CD4-positive, alpha-beta T cell treated with Interleukin-2 at 100 ng/mL for 4 hours (primary cell): ENCODE measurements at places on chromosomes 11 and 22.

DNA sequence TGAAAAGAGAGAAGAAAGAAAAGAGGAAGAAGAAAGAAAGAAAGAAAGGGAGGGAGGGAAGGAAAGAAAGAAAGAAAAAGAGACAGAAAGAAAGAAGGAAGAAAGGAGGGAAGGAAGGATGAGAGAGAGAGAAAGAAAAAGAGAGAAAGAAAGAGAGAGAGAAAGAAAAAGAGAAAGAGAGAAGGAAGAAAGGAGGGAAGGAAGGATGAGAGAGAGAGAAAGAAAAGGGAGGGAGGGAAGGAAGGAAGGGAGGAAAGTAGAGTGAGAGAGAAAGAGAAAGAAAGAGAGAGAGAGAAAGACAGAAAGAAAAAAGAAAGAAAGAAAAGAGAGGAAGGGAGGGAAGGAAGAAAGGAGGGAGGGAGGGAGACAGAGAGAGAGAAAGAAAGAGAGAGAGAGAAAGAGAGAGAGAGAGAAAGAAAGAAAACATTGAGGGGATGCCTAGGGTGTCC, 11.5 kb upstream of the RAC2 start:
- no peak for DNase-seq

- no peak for DNase-seq
These were observed 8.2 kb upstream of the LRP5 start for GRCh38 chr11:68303982-68304780.

- no peak for DNase-seq
These were observed 24.9 kb downstream of the SCUBE2 start for GRCh38 chr11:9066433-9066925.

DNA sequence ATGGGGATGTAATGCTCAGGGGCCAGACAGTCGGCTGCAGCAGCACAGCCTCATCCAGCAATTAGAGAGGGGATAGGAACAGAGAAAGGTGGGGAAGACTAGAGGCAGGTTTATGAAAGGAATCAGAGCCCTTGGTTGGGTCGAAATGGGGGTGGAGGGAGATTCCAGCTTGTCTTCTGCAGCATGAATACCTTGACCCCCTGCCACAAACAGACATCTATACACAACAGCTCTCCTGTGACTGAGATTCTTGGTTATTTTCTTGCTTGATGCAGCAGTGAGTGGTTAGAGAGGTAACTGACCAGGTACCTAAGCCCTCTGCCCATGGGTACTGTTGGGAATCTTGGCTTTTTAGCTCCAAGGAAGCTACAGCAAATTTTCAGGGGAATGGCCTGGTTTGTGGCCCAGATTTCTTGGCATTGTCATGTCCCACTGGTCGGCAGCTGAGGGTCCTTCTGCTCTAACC, at the start of gene TRIM49D1:
TRIM49D1 (minus strand) TSS at position 51 of the 466 bp plus-strand sequence. CDS start 4,535 bp downstream, outside the sequence.
- DNase-seq: no peak

DNA sequence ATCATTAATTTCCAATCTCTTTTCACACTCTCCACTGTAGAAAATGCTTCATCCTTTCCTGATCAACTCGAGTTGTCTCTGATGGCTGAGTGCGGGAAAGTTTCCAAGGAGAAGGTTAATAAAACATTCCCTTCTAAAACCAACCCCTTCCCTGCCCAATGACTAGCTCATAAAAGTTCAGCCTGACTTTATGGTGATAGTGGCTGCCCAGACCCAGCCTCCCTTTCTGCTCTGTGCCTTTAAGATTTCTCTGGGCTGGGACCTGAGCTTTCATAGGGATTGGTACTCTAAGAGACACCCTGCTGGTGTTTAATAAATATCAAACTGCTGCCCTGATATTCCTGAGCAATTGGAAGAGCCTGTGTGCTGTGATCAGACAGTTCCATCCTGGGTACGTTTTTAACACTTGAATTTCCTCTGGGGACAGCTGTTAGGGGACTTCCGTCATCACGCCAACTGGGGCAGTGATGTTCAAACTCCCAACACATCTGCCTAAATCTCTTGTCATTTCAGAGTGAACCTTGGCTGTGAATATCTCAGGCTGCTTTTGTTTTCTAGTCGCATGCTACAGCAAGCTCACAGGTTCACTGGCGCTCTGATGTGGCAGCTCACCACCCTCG, 195.0 kb upstream of the KIRREL3 start:
- DNase-seq: no peak

DNA sequence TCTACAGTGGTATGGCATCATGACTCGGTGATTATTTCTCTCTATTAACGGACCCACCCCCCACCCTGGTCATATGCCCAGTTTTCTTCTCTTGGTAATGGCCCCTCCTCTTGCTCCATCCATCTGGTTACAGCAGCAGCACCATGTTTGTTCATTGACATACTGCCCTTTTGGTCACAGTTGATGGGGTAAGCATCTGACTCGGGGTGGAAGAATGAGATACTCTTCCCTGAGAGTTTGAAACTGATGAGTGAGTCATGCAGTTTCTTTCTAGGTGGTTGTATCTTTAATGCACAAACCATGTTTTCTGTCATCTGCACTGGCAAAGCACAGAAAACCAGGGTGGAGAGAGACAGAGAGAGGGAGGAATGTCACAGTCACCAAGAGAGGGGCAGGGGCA, 126.0 kb downstream of the SYN3 start:
- DNase-seq: no peak

GRCh38 chr11:76073724-76074123, 132.6 kb downstream of the WNT11 start:
- no peak for DNase-seq

DNA sequence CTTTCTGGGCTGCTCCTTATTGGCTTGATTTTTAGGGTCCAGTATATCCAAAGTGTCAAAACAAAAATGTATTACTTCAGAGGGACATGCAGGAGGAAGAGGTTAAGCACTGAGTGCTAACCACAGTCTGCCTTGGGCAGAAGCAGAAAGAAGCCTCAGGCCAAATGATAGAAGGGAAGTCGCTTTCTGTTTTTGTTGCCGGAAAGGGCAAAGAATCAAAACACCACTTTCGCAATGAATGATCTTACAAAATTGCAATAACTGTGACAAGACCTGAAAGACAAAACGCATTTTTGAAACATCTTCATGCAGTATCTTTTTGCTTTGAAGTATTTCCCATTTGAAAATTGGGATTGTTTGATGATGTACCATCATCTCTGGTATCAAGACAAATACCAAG, 70.1 kb upstream of the PICALM start:
- DNase-seq: peak; percentile 54

DNA sequence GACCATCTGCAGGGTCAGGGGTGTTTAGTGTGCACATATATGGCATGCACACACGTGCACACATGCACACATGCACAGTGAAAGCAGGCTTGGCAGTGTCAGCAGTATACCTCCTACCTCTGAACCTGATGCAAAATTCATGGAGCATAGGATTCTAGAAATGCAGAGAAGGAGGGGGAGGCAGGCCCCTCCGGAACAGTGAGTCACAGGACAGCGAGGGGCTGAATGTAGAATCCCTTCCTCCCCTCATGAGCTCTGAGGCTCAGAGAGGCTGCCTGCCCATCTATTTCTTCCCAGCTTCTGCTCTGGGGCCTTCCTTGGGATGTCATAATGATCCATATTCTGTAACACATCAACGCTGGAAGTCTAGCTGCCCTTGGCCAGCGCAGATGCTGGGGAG, 66.7 kb upstream of the NECTIN1 start:
- DNase-seq: no peak

- peak; percentile 4 for DNase-seq
These were observed 1068.8 kb downstream of the DLG2 start for GRCh38 chr11:84558085-84558905.

GRCh38 chr11:126890561-126890960, 110.0 kb downstream of the KIRREL3 start:
- no peak for DNase-seq

DNA sequence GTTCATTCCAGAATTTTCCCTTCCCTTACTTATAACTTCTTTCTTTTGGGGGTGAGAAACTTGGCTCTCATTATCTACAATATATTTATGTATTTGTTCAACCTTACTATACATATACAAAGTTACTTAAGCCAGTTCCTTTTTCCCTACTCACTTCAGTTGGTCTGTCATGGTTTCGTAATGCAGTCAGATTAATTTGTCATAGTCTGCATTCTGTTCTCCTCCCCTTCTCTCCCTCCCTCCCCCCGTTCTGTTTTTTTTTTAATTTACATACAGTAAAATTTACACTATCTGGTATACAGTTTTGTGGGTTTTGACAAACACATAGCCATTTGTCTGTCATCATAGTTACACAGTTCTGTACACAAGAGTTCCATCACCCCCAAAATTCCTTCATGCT, 71.8 kb upstream of the ADORA2A start:
- DNase-seq: no peak

DNA sequence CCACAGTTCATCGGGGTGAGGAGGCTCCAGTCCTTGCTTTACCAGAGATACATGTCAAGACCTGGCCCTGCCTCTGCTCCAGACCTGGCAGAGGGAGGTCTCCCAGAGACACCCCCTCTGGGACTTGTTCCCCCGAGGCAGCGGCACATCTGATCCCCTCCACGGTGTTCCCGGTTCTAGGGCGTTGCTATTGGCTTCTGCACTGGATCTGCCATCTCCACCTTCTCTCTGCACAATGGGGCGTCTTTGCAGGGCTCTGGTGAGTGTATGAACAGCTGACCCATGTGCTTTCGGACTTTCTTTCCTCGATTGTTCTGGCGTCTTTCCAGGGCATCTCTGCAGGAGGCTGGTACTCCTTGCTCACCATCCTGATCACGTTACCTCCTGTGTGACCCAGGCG, 930.4 kb downstream of the TBC1D22A start:
- no peak for DNase-seq

DNA sequence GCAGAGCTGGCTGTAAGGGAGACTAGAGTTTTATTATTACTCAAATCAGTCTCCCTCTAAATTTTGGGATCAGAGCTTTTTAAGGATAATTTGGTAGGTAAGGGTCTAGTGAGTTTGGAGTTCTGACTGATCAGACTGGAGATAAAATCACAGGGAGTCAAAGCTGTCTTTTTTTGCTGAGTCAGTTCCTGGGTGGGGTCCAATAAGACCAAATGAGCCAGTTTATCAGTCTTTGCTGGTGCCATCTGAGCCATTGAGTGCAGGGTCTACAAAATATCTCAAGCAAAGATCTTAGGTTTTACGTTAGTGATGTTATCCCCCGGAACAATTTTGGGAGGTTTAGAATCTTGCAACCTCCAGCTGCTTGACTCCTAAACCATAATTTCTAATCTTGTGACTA, 935.1 kb upstream of the RAG2 start:
- no peak for DNase-seq

GRCh38 chr22:44181912-44182587, 1.3 kb downstream of the PARVG start:
- DNase-seq: no peak

- no peak for DNase-seq
These were observed 23.5 kb downstream of the PKNOX2 start for GRCh38 chr11:125188021-125188420.

DNA sequence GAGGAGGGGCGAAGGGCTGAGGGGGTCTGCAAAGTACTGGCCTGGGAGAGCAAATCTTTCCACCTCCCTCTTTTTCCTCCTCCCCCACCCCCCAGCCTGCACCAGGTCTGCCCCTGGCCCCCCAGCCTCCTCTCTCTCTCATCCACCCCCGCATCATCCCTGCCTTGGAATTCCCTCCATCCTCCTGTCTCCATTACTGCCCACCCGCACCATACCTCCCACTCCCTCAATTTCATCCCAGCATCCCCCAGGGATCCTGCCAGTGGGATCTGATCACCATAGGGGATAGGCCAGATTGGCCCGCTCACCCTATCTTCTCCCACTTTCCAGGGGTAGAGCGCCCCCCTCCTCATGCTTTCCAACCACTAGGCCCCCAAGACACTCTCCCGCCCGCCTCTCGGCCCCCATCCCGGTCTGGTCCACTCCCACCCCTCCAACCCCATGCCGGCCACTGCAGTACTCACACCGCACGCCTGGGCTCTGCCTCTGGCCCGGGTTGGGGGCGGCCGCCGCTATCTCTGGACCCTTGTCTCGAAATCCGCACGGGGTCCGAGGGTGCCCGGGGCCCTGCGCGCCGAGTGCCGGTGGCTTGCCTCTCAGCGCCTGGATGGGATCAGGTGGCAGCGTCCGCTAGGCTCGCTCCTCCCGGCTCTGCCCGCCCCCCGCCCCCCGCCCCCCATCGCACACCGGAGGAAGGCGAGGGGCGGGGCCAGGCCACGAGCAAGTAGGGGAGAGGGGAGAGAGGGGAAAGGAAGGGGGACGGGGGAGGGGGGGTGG, at the start of gene GAL3ST3:
GAL3ST3 (minus strand) TSS at position 615 of the 777 bp plus-strand sequence. CDS start 3,746 bp downstream, outside the sequence.
- DNase-seq: no peak

DNA sequence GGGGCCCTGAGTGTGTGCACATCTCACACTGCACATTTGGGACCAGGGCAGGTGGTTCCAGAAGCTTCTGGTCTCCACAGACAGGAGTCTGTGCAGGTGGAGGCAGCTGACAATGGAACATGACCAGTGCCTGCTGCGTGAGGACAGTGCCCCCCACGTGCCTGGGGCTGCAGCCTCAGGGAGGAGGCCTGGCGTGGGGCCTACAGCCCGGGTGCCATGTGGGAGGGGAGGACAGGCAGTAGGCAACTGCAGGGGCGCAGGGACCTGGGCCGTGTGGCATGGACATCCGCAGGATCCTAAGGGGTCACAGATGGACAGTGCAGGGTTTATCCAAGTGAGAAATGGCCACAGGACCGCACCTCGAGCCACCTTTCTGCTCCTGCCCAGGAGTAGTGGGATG, 28.8 kb downstream of the TSPAN4 start:
- no peak for DNase-seq

GRCh38 chr11:120985718-120986569, 38.0 kb upstream of the TBCEL start:
- DNase-seq: peak; percentile 6

DNA sequence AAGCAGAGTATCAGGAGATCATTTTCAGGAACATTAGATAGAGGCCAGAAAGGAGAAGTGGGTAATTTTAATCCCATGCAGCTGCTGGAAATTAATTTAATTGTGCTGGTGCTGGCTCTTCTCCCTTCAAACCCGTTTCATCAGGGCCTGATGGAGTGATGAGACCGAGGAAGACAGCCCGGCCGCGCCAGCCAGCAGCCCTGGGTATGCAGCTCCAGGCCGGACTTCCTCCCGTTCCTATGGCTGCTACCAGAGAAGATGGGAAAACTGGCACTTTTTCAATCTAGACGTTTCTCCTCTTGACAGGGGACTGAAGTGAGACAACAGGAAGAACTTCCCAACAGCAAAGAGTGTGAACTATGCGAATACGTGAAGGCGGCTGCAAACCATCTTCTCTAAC, 24.6 kb upstream of the ZBTB16 start:
- no peak for DNase-seq

- DNase-seq: no peak
These were observed 122.6 kb upstream of the LMO1 start for GRCh38 chr11:8386134-8386864.

GRCh38 chr11:107931206-107931605, 3.0 kb downstream of the RAB39A start:
- no peak for DNase-seq

- no peak for DNase-seq
These were observed 12.8 kb downstream of the MAPK8IP2 start for GRCh38 chr22:50613291-50613981.
